ENCODE measurements at places on chromosomes 5 and 9.

- DNase-seq, result no peak
Measured at GRCh38 chr9:109098171-109098959, 21.4 kb downstream of the TMEM245 start.

DNA sequence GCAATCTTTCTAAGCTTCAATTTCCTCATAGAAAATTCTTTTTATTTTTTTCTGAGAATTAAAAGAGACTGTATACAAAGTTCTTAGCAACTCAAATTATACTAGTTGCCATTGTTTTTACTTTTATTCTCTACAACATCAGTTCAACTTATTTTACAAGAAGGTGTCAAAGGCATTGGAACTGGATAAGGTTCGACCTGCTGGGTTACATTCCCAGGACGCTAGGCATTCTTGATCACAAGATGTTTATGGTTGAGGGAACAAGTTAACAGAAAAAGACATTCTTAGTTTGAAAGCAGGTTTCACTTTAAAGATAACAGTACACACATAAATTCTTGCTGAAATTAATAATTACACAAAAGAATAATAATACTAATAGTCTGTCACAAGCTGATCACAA is 163.5 kb upstream of the SNX2 start:
- DNase-seq, result no peak

- DNase-seq, result peak; percentile 54
Measured at GRCh38 chr9:131661568-131662288, 78.1 kb downstream of the RAPGEF1 start.

- no peak for DNase-seq
Measured at GRCh38 chr5:110099572-110099971, 409.8 kb downstream of the MAN2A1 start.

GRCh38 chr5:170917113-170917512 is 55.3 kb downstream of the RANBP17 start:
- DNase-seq, result no peak

GRCh38 chr5:52449516-52449915 is 338.2 kb upstream of the ITGA1 start:
- no peak for DNase-seq

- no peak for DNase-seq
Measured at GRCh38 chr9:95202076-95202681, 115.3 kb downstream of the FANCC start.

- no peak for DNase-seq
Measured at GRCh38 chr9:99485459-99485858, 263.4 kb downstream of the SEC61B start.

- no peak for DNase-seq
Measured at GRCh38 chr9:87422999-87423398, 74.7 kb upstream of the DAPK1 start.

- DNase-seq, result no peak
Measured at GRCh38 chr9:35994959-35995358, 37.0 kb upstream of the OR2S2 start.

DNA sequence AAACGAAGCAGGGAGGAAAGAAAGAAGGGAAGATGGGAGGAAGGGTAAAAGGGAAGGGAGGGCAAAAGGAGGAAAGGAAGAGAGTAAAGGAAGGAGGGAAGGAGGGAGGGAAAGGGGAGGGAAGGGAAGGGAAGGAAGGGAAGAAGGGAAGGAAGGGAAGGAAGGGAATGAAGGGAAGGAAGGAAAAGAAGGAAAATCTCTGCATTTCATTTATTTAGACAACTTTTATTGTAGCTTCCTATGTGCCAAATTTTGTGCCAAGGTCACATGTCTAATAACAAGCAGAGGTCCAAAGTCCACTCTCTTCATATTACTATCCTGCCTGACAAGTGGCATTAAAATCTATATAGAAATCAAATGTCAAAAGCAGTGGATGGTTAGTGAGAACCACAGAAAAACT is 2.6 kb upstream of the OR13C3 start:
- no peak for DNase-seq

GRCh38 chr5:159048298-159048697 is 51.4 kb downstream of the EBF1 start:
- no peak for DNase-seq

DNA sequence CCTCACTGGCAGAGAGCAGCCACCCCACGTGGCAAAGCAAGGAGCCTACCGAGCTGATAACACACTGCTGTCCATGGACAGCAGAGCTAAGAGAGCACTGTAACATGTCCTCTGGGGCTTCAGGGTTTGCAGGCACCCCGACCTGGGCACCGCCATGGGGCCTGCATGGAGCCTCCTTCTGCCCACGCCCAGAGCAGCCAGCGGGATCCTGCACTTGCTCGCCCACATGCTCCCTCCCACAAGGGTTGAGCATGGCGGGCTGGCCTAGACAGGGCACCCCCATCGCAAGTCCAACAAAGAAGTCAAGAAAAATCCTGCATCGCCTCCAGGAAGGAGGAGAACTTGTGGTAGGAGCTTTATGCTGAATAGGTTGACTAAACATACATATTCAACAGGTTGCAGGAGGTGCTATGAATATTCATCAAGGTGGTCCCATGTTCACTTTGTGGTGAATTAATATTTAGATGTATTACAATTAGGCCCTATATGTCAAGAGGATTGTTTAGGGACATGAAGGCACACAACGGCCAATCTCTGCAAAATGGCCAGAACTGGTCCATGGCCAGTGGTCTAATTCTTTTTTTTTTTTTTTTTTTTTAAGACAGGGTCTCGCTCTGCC is 3.8 kb upstream of the MIGA2 start:
- DNase-seq, result no peak

GRCh38 chr5:146179696-146180095 is 2.8 kb downstream of the LARS1 start:
- DNase-seq, result no peak

GRCh38 chr9:71692337-71692736 is 76.0 kb downstream of the CEMIP2 start:
- no peak for DNase-seq

GRCh38 chr9:37972351-37972848 is 68.5 kb upstream of the SLC25A51 start:
- no peak for DNase-seq

Measured in activated effector memory CD4-positive, alpha-beta T cell treated with Interleukin-2 at 50 U/mL for 16 hours (primary cell).